ENCODE measurements at places on chromosomes 6 and 20. TPM values are rescaled to one million over a fixed set of nuclear protein-coding genes. Genes with fewer than 3 reads are reported as not detected.

The GTF2H4 gene
- 13.7 TPM for total RNA-seq

GRCh38 chr20:49505518-49505917, 23.1 kb upstream of the KCNB1 start:
- DNase-seq, result peak; percentile 51

DNA sequence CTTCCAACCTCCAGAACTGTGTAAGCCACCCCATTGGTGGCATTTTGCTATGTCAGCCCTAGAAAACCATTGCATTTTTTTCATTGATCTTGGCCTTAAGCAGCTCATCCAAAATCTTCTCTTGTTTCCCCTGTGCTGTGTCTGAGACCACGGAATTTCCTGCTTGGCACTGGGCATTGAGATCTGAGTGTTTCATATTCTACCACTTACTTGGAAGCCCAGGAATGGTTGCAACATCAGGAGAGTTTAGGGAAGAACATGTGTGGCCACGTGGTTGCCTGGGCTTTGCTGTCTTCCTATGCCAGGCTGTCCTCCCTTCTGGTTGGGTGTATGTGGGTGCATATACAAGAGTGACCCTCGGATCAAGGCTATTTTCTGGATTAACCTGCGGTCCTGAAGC, 139.3 kb upstream of the PMEPA1 start:
- no peak for DNase-seq

The CEP162 gene
- total RNA-seq, result 17.4 TPM

The CST7 gene
- total RNA-seq, result not detected

DNA sequence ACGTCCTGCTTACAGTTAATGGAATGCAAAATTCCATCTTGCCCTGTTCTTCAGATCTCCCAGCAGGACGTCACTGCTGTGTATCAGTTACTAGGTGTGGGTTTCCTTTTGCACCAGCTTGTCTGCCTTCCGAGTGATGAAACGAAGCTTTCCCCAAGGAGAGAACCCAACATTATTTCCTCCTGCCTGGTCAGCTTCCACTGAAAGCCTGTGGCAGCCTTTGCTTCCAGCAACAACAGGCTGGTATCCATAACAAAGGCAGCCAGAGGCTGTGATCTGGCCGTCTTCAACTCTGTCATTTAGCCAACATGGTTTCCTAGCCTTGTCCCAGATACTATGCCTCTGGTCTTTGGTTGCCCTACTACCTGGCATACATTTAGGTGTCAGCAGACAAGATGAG, 78.9 kb upstream of the HEY2 start:
- peak; percentile 5 for DNase-seq

DNA sequence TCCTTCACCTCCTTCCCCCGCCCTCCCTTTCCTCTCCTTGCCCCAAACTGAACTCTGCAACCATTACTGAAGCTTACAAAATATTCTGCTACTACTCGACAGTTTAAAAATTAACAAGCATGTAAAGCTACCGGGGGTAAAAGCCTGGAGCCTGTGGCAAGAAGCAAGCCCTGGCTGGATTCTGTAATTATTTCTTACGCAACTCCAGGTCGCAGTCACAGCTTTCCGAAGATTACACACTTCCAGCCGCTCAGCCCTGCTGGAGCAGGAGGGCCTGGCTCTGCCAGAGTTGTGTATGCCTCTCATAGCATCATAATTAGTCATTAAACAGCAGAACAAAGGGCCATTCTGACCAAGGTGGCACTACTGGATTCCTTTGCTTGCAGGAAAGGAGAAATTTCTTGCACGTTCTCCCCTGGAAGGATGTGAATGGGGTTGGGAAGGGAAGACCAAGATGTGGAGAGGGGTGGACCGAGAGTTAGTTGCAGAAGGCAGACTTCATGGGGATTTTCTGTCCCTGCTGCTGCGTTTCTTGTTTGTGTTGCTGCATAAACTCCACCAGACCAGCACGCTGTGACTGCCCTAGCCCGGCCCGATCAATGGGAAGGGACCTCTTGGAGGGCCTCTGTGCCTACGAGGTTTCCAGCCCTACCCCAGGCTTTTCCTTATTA, 23.6 kb downstream of the FOXQ1 start:
- DNase-seq, result peak; percentile 90

- no peak for DNase-seq
These were observed 39.7 kb downstream of the PIM1 start for GRCh38 chr6:37209461-37210205.

- peak; percentile 7 for DNase-seq
These were observed 266.4 kb downstream of the SAMD5 start for GRCh38 chr6:147774856-147775255.

GRCh38 chr6:72742001-72742673, 120.3 kb downstream of the KCNQ5 start:
- no peak for DNase-seq

The IP6K3 gene
- total RNA-seq, result not detected

GRCh38 chr6:56891754-56892153, 63.2 kb upstream of the BEND6 start:
- no peak for DNase-seq

- no peak for DNase-seq
These were observed 43.0 kb upstream of the CCR6 start for GRCh38 chr6:167079853-167080297.

- DNase-seq, result no peak
These were observed 98.1 kb downstream of the RALGAPA2 start for GRCh38 chr20:20614391-20614790.

GRCh38 chr6:33633462-33634158, 12.5 kb downstream of the ITPR3 start:
- DNase-seq, result peak; percentile 80

- no peak for DNase-seq
These were observed 29.3 kb downstream of the DNAAF9 start for GRCh38 chr20:3378138-3378537.

DNA sequence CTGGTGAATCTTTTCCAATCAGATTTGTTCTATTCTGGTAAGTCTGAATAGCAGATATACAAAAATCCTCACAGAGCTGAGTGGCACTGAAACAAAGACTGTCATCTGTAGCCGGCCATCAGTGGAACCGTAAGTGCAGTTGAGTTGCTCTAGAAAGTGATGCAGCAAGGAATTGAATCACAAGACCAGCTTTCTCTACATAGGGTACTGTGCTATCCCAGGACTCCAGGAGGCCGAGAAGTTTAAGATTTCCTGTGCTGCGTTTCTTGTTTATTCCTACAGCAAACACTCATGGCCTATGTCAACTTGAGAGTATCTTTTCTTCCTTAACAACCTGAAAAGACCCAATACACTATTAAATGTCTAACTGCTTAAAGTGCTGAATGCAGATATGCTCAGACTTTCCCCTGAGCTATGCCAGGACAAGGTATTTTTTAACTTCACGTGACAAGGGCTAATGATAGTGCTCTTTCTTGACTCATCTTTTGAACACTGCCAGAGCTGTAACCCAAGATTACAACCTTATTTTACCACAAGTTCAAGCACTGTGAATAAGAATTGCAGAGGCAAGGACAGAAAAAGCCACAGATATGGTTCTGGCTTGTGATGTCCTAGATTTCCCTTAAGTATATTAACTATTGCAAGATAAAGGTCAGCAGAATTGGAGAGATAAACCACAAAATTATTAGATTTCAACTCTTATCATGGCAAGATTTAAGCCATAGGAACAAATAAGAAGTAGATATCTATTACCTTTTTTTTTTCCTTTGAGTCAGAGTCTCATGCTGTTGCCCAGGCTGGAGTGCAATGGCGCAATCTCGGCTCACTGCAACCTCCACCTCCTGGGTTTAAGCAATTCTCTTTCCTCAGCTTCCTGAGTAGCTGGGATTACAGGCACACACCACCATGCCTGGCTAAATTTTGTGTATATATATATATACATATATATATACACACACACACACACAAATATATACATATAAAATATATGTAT, 71.6 kb downstream of the GJA1 start:
- peak; percentile 51 for DNase-seq

The SIM1 gene
- 0.51 TPM for total RNA-seq

The PTCHD4 gene
- total RNA-seq, result not detected

The ACTL10 gene
- 0.18 TPM for total RNA-seq

The LRRC73 gene
- 2.1 TPM for total RNA-seq

DNA sequence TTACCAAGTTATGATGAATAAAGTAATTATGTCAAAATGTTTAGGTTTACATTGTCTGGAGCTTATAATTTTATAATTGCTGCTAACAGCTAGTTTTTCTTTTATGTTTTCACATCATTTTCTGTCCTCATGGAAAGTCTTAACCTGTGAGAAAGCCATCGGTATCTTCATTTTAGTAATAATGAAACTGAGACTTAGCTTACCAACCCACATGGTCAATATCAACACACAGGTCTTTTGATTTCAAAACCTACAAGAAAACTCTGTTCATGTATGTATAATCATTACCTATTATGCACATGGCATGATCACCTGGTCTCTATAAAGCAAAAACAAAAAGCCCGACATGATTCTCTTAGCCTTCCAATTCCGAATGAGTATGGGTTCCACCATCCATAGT, 61.9 kb downstream of the KCNQ5 start:
- DNase-seq, result no peak

- DNase-seq, result no peak
These were observed 67.3 kb downstream of the LY86 start for GRCh38 chr6:6655805-6656251.

- no peak for DNase-seq
These were observed 35.3 kb downstream of the METTL24 start for GRCh38 chr6:110322874-110323242.

GRCh38 chr6:82072121-82072521, 175.4 kb downstream of the IBTK start:
- peak; percentile 76 for DNase-seq

GRCh38 chr6:45738057-45738455, 277.6 kb downstream of the CLIC5 start:
- DNase-seq, result no peak

DNA sequence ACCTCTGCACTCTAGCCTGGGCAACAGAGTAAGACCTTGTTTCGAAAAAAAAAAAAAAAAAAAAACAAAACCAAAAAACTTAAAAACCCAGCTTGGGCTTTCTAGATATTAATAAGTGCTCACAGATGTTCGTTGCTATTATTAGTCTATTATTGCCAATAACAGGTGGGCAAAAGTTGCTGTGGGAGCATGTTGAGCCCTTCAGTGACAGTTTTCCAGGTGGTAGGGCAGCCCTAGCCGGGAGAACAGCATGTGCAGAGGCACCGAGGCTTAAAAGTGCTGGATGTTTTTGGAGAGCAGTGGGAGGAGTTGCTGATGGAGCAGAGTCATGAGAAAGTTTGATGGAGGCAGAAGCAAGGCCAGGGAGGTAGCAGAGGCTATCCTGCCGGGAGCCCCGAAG, 4.4 kb downstream of the PPP1R16B start:
- no peak for DNase-seq

GRCh38 chr20:59777331-59777725, 156.1 kb downstream of the SYCP2 start:
- no peak for DNase-seq

GRCh38 chr6:21653905-21654304, 60.4 kb downstream of the SOX4 start:
- DNase-seq, result no peak

The BPIFB2 gene
- total RNA-seq, result not detected

GRCh38 chr20:46377518-46377917, 28.9 kb downstream of the ELMO2 start:
- no peak for DNase-seq

- DNase-seq, result no peak
These were observed 70.8 kb upstream of the FBXO30 start for GRCh38 chr6:145885431-145885830.

The TRIM38 gene
- total RNA-seq, result 5.4 TPM

The BANF2 gene
- total RNA-seq, result not detected

DNA sequence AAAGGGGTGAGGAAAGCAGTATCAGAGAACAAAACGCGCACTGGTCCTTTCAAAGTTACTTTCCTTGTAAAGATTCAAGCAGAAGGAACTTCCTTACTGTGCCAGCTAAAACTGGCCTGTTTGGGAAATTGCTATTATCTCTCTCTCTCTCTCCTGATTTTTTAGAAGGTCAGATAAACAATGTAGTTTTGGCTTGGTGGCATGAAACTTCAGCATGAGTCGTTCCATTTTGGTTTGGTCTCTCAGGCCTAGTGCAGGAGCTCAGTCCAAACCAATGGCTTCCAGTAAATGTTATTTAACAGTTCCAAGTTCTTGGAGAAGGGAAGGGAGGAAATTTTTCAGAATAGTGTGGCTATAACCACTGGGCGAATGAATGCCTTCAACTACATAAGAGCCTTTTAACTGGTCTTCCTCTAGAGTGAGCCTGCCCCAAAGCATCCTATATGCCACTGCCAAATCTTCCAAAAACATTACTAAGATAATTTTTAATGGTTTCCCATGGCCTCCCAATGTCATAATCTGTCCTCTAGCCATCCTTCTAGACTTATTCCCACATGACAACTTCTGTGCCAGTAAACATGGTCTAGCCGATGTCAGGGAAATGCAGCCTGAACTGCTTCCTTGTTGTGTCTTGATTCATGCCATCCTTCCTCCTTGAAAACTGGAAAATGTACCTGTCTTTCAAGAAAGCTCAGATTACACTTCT, 9.1 kb upstream of the SNX9 start:
- DNase-seq, result peak; percentile 70

GRCh38 chr6:45608252-45608913, 230.6 kb upstream of the SUPT3H start:
- peak; percentile 83 for DNase-seq

DNA sequence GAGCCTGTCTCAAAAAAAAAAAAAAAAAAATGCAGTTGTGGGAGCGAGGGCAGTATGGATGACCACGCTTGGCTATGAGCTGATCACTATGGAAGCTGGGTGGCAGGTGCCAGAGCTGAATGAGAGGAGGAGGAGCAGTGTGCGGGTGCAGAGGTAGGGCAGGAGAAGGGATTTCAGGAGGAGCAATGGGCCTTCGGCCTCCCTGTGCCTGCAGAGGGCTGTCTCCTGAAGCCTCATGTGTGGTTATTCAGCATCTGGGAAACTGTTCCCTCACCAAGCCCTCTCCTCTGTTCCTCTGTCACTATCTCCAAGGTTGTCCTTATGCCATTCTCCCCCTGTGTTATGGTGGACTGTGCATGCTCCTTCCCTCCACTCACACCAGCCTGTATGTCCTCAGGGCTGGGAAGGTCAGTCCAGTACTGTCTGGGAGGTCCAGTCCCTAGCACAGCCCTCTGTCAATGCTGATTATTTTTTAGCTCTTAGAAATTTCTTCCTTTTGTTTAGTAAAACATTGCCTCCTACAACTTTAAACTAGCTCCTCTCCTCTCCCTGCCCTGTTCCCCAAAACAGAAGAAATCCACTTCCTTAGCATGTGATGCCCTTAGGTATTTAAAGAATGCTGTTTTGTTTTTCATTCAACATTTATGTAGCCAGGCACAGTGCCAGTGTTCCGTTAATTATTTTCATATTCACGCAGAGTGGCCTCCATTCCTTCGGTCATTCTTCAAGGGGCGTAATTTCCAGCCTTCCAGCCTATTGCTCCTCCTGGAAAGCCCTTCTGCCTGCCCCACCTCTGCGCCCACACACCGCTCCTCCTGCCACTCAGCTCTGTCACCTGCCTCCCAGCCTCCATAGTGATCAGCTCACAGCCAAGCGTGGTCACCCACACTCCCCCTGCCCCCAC, 48.9 kb downstream of the CNBD2 start:
- peak; percentile 43 for DNase-seq

The C6orf52 gene
- total RNA-seq, result 2.7 TPM

- DNase-seq, result no peak
These were observed 1.0 kb upstream of the SOX18 start for GRCh38 chr20:64050261-64051032.

GRCh38 chr20:13930281-13930680, 60.1 kb downstream of the SEL1L2 start:
- no peak for DNase-seq

GRCh38 chr20:58993332-58994248, 12.5 kb downstream of the NELFCD start:
- DNase-seq, result no peak

Measured in Daoy (cell line).